ENCODE measurements at places on chromosomes 3 and 15.

DNA sequence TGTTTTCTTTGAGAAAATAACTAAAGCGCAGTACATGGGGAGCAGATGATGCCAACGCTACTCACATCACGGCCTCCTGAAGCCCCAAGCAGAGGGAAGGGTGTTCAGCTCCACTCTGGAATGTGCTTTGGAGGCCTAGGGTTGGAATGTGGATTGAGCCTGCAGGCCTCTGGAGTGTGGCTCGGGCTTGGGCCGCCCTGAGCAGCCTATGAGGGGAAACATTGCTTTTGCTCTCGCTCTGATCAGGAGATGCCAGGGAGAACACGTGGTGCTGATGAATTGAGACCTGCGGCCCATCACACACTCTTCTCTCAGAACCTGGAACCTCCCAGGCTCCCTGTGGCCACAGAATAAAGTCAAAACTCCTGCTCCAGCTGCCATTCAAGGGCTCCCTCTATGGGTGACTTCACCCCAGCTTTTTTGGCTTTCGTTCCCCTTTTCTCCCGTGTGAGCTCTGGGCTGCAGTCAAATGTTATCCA is 23.3 kb downstream of the CCDC13 start:
- no peak for DNase-seq

GRCh38 chr3:186318135-186318534 is 43.9 kb downstream of the DGKG start:
- DNase-seq = no peak

DNA sequence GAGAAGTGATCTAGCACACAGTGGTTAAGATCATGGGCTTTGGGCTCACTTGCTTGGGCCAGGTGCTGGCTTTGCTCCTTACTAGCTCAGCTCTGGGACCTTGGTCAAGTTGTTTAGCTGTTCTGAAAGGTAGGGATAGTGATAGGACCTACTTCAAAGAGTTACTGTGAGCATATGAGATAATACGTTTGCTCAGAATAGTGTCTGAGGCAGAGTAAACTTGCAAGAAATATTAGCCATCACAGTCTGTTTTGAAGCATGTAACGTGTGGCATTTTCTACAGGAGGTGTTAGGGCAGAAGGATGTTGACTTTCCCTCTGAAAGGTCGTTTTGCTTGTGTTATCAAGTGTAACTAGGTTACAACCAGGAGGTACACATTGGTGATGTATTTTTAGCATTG is 34.5 kb upstream of the NFKBIZ start:
- no peak for DNase-seq

DNA sequence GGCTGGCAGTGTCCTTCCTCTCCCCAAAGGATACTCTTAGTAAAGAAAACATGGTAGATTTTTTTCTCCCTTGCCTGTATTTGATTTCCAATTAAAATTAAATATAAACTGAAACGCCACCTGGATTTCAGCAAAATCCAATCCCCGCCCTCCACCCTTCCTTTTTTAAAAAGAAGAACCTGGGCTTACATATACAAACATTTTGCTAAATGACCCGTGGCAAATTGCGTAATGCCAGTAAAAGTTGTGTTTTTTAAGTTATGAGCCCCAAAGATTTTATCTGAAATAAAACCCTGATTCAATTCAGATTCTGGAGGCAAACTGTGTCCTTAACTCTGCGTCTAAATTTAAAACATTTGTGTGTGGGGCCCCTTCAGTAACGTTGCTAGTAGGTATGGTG is 403.0 kb downstream of the FOXP1 start:
- no peak for DNase-seq

- no peak for DNase-seq
These were observed 54.2 kb downstream of the PIK3R4 start for GRCh38 chr3:130692455-130692854.

DNA sequence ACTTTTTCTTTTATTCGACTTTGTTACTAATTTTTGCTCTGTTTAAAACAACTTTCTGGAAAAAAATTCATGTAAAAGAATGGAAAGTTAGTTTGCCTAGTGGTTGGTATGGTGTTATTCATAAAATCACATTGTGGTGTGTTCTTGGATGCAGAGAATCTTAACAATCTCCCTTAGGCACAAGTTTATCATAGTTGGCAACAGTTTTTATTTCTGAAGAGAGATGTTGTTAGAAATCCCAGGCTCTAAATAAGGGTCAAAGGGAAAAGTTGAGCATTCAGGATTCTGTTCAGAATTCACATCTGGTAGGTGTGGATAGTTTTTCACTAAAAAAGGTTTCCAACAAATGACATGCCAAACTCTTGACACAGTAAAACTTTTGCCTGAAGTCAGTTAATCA is 6.4 kb downstream of the DUT start:
- DNase-seq = no peak

GRCh38 chr3:170488802-170489201 is 70.1 kb downstream of the CLDN11 start:
- no peak for DNase-seq

- DNase-seq = no peak
These were observed 72.4 kb downstream of the TFRC start for GRCh38 chr3:196009456-196009855.

DNA sequence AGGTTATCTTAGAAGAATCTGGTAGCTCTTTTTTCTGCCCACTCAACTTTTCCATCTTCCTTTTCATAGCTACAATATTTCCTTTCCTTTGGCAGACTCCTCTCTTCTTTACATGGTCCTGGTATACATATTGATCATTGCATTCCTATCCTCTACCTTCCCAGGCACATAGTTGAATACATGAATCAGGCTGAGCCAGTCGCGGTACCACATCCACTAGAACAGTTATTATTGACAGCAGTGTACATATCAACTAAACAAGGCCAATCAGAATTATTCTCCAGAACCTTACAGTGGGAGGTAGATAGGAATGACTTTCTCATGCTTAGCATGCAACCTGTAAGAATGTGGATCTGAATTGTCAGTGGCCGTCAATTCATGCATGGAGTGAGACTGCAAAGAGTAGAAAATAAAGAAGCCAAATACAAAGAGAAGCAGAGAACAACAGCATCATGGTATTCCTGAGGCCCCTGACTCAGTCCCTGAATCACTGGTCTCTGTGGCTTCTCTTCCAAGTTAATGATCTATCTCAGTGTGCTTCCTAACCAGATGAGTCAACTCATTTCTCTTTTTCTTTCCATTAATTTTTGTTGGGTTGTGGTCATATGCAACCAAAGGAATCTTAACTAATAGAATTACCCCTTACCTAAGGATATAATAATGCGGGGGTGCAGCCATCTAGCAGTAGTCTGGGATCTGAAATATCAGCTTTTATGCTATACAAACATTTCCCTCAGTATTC is 60.9 kb upstream of the DCBLD2 start:
- DNase-seq = no peak

GRCh38 chr15:92818651-92819277 is 81.4 kb upstream of the CHD2 start:
- no peak for DNase-seq

DNA sequence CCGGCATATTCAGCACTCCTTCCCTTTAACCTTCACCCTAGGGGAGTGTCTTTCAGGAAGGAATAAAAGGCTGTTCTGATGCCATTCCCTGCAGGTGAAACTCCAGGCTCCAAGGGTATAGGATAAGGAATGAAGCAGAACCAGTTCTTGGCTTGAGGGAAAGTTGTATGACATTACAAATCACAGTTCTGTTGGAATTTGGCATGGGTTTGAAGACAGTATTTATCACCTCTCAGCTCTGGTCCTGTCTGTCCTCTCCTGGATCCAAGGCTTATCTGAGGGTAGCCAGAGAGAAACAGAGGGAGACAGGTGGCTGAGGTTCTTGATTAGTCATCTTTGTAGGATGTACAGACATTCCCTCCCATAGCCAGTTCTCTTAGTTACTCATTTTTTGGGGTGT is 37.1 kb downstream of the RAB11A start:
- no peak for DNase-seq

DNA sequence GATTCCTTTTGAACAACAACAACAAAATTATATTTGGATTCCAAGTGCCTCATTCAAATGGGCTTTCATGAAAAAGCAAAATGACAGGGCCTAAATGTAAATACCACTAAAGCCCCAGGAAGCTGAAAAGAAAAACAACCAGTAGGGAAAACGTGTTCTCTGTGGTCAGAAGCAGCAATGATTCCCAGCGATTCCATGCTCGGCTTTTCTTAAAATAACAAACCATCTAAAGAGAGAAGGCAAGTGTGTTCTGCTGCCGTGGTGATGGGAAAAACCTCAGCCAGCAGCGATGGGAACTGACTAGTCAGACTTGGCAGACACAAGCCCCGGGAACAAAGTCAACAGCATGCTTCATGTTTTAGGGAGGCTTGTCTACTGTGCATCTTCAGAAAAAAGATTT is 153.6 kb downstream of the TNIK start:
- DNase-seq = no peak

DNA sequence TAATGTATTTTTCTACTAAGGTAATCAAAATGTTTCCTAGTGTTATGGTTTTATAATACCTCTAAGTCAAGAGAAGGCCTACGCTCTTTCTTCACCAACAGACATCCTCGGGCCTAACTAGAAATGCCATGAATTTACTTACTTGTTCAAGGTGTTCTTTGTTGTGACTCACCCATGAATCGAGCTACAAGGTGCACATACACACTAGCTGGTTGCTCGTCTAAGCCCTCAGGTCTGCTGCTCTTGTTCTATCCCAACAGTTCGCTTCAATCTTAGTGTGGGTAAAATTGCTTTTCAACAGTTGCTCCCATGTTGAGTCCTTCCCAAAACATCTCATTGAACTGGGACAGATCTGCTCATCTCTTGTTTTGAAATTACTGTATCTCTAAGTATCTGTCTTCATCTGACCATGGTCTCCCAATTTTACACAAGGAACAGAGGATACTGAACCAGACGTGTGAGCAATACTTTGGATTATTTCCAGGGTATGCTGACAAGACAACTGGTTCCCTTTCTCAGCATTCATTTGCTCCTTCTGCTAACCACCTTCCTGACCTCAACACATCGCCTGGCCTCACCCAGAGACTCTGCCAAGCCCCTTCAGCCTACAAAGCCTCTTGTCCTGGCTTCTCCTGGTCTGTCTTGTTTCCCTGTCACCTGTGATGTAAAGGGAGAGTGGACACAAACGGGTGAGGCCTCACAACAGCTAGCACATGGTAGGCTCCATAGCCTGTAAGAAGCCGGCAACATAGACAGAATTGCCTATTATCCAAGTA is 84.2 kb downstream of the NEDD4 start:
- no peak for DNase-seq

- DNase-seq = no peak
These were observed 7.7 kb downstream of the DUOXA2 start for GRCh38 chr15:45121706-45122417.

DNA sequence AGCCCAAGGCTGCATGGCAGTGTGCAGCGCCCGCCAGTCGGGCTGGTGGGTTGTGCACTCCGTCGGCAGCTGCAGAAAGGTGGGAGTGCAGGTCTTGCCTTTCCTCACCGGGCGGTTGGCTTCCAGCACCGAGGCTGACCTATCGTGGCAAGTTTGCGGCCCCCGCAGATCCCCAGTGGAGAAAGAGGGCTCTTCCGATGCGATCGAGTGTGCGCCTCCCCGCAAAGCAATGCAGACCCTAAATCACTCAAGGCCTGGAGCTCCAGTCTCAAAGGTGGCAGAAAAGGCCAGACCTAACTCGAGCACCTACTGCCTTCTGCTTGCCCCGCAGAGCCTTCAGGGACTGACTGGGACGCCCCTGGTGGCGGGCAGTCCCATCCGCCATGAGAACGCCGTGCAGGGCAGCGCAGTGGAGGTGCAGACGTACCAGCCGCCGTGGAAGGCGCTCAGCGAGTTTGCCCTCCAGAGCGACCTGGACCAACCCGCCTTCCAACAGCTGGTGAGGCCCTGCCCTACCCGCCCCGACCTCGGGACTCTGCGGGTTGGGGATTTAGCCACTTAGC is 4.3 kb downstream of the ISL2 start:
- peak; percentile 29 for DNase-seq

GRCh38 chr15:81312790-81313543 is 11.0 kb downstream of the STARD5 start:
- DNase-seq = no peak

GRCh38 chr3:31661993-31662670 is 129.4 kb downstream of the STT3B start:
- no peak for DNase-seq

GRCh38 chr15:29123991-29124390 is 145.6 kb downstream of the NSMCE3 start:
- DNase-seq = peak; percentile 40

DNA sequence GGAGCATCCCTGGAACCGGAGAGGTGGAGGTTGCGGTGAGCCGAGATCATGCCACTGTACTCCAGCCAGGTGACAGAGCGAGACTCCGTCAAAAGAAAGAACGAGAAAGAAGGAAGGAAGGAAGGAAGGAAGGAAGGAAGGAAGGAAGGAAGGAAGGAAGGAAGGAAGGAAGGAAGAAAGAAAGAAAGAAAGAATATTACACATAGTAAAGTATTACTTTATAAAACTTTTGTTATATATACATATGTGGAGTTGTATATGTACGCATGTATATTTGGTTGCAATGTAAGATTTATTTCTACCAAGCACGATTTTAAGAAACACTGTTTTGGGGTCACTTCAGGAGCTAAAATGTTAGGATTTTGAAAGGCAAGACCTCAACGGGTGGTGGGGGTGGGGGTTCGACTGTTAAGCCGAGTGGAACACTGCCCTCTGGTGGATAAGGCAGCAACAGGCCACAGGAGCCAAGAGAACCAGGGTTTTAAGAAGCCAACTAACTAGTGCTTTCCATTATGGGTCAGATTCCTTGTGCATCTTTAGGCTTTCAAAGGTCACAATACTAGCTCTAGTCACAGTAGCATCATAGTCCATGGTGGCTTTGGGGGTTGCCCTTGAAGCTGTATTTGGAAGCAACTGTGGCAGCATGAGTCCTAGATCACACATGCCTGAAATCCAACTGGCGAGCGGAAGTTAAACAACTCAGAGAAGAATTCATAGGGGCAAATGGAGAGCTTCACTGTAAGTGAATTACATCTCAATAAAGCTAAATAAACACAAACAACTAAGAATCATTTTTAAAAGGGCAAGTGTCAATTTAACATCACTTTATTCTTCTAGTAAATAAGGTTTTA is 22.5 kb downstream of the GLB1 start:
- no peak for DNase-seq

- DNase-seq = no peak
These were observed 101.4 kb downstream of the PIK3R4 start for GRCh38 chr3:130645261-130645660.
